ENCODE measurements at places on chromosomes 3 and 15.

GRCh38 chr3:128714887-128715491 is 11.0 kb upstream of the RAB7A start:
- H3K27ac ChIP-seq: no peak overlapping the region
- no peak for DNase-seq
- peaks cover 3% of the 10 kb centered on the region for H3K4me1 ChIP-seq
- H3K27me3 ChIP-seq: no peaks in the 10 kb centered on the region
- H3K4me3 ChIP-seq: no peak overlapping the region

- no peak for DNase-seq
- H3K27ac ChIP-seq: no peak overlapping the region
- no peak overlapping the region for H3K4me3 ChIP-seq
- no peaks in the 10 kb centered on the region for H3K4me1 ChIP-seq
- H3K27me3 ChIP-seq: no peaks in the 10 kb centered on the region
These were observed 132.6 kb upstream of the COL8A1 start for GRCh38 chr3:99505646-99506269.

DNA sequence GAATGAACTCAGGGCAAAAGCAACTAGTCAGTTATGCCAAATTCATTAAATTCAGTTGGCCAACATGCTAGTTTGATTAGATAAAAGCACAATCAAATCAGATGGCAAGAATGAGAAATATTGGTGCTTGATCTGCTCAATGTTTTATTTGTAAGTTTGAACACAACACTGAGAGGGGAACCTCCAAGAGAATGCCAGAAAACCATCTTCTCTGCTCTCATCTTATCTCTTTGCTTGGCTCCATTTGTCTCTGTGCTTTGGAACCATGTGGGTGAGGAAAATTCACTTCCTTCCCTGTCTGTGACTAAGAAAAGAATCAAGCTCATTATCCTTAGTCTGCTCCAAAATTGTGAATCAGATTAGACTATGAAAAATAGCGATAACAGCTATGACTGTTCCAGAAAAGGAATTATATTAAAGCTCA is 43.6 kb upstream of the DCBLD2 start:
- H3K27me3 ChIP-seq: no peaks in the 10 kb centered on the region
- H3K4me1 ChIP-seq: peaks cover 3% of the 10 kb centered on the region
- no peak overlapping the region for H3K4me3 ChIP-seq
- no peak overlapping the region for H3K27ac ChIP-seq
- no peaks in the 10 kb centered on the region for H3K36me3 ChIP-seq
- no peak for DNase-seq

DNA sequence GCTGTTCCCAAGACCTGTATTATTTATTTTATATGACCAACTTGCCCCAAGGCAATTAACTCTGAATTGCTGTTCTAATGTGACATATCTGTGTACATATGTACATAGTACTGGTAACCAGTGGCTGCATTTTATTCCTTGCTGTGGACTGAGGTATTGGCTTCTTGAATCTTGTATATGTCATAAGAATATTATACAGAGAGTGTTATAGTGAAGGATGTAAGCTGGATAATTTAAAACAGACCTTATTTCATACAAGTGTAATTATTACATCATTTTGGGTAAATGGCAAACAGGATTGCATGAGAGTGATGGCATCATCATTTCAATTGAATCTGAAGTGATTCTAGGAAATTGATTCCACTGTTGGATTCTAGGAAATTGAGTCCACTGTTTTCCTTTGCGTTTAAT is 32.9 kb downstream of the B3GALNT1 start:
- DNase-seq: no peak
- H3K27ac ChIP-seq: no peak overlapping the region
- no peaks in the 10 kb centered on the region for H3K27me3 ChIP-seq

DNA sequence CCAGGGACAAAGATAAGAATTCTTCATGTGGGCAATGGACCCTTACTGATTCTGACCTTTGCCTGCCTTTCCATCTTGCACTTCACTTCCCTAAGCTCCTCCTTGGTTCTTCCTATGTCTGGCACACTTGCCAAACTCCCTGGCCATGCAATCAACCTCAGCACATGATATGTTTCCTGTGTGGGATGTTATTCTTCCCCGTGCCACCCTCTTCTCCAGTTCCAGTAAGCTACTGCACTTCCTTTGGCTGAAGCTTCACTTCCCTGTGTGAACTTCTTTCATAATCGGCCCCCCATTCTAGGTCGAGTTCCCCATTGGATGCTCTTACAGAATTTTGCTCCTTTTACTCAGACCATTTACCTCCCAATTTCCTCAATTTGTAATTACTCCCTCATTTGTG is 10.7 kb upstream of the TASOR start:
- H3K27ac ChIP-seq: no peak overlapping the region
- H3K27me3 ChIP-seq: no peaks in the 10 kb centered on the region
- H3K4me1 ChIP-seq: peaks cover 21% of the 10 kb centered on the region
- no peak overlapping the region for H3K4me3 ChIP-seq

DNA sequence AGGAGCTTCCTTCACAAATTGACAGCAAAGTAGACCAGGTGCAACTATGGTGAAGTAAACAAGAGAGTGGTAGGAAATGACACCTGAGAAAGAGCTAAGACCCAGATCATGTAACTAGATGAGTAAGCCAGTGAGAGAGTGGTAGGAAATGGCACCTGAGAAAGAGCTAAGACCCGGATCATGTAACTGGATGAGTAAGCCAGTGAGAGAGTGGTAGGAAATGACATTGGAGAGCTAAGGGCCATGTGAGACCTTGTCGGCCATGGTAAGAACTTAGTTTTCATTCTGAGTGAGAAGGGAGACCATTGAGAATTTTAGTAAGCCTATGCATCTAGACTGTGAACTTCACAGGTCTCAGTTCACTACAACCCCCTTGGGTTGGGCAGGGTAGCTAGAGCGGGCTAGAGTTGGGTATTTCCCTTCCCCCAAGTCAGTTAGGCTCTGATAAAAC is 5.4 kb upstream of the SENP7 start:
- no peak overlapping the region for H3K4me3 ChIP-seq
- peaks cover 40% of the 10 kb centered on the region for H3K4me1 ChIP-seq
- DNase-seq: no peak
- H3K27ac ChIP-seq: peak overlapping the region; percentile 70

All from RWPE2 (cell line).